ENCODE measurements at places on chromosomes 16 and 17. TPM values are rescaled to one million over a fixed set of nuclear protein-coding genes. Genes with fewer than 3 reads are reported as not detected.

DNA sequence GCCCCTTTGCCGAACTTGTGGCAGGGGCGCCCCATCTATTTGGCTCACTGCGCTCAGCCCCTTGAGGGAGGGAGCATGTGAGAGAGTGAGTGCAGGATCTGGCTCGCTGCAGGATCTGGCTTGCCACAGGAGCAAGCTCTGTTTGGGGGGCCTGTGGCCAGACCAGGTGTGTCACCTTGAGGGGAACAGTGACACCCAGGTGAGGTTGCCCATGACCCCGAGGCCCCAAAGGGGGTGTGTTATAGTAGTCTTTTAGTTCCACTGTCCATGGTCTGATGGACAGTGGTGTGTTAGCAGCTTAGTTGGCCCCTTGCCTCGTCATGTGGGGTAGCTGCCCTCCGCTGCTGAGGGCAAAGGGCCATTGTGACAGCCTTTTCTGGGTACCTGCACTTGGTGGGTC, 41.6 kb downstream of the CCDC42 start:
- peak; percentile 39 for DNase-seq

DNA sequence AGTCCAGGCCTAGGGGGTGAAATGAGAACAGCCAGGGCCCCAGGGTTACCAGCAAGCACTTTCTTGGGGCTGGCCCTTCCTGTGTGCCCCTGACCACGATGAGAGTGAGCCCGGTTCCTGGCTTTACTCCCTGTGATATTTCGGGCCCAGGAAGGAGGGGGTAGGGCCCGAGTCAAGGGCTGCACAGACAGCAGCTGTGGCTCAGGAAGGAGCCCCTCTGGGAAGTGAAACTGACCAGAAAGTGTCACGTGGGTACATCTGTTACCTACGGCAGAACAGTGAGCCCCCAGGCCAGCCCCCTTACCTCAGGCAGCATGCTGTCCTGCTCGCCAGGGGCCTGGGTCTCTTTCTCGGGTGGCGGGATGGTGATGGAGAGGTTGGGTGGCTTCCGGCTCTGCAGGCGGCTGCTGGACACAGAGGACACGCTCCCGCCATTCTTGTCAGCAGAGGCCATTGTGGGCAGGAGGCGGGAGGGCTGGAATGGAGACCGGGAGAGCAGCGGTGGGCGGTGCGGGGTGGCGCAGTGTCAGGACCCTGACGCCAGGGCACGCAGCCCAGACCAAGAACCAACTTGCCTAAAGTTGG, 13.8 kb downstream of the AANAT start:
- no peak for DNase-seq

DNA sequence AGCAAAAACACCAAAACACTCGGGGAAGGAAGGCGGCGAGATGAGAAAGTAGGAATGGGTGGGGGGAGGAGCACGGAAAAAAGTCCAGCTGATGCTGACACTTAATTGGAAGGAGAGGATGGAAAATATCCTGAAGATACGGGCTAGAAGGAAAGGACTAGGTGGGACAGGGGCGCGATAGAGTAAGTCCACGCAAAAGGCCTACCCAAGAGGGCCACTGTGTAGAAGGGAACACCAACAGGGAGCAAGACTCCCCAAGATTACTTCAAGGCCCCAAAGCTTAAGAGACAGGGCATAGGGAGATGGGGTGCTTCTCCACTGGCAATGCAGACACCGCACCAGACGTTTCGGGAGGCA, 736 bp downstream of the APPBP2 start:
- DNase-seq: no peak

KRT20 gene
- 1.2 TPM for total RNA-seq

- no peak for DNase-seq
These were observed 194.9 kb upstream of the RBFOX1 start for GRCh38 chr16:7137560-7138330.

DNA sequence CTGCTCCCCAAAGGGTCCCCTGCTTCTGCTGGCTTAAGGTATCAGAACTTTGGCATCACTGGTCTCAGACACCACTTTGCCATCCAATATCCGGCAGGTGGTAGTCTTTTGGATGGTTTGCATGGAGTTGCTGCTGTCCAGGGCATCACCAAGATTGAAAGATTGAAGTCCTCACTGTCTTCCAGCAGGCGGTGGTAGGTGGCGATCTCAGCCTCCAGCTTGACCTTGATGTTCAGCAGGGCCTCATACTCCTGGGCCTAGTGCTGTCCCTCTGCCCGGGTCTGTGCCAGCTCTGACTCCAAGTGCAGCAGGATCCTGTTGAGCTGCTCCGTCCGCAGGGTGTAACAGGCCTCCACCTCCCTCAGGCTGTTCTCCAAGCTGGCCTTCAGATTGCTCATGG, 43.0 kb upstream of the TMEM97 start:
- DNase-seq: no peak

CES4A gene
- 12.5 TPM for total RNA-seq

GRCh38 chr16:89015271-89015859, 38.4 kb upstream of the CBFA2T3 start:
- DNase-seq: no peak

CLDN7 gene
- total RNA-seq: 5.6 TPM

GRCh38 chr17:81453712-81454111, 58.5 kb downstream of the BAHCC1 start:
- no peak for DNase-seq

- no peak for DNase-seq
These were observed 254.1 kb upstream of the KCNJ16 start for GRCh38 chr17:69820876-69821473.

Measured in mesenteric fat pad (tissue), 1 donor.